ENCODE measurements at places on chromosomes 4 and X. TPM values are rescaled to one million over a fixed set of nuclear protein-coding genes. Genes with fewer than 3 reads are reported as not detected.

DNA sequence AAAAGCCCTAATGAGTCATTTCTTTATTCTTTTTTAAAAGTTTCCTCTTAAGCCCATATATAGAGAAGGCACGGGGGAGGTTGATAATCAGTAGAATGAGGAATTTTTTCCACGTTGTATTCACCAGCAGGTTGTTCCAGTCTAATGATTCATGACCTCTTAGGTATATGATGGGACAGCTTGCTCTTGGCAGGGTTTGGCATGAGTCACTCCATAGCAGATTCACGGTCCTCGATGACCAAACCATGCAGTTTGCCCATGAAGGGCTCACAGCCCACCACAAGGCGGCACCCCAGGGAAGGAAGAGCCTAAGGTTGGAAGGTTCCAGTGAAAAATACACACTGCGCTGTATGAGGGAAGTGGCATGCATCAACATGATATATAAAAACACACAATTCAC is 623.8 kb upstream of the DIPK2B start:
- DNase-seq = peak; percentile 94

GRCh38 chr4:107379054-107379869 is 340.8 kb downstream of the PAPSS1 start:
- no peak for DNase-seq

- DNase-seq = no peak
Observed at GRCh38 chr4:186904101-186904500, 180.4 kb upstream of the FAT1 start.

DNA sequence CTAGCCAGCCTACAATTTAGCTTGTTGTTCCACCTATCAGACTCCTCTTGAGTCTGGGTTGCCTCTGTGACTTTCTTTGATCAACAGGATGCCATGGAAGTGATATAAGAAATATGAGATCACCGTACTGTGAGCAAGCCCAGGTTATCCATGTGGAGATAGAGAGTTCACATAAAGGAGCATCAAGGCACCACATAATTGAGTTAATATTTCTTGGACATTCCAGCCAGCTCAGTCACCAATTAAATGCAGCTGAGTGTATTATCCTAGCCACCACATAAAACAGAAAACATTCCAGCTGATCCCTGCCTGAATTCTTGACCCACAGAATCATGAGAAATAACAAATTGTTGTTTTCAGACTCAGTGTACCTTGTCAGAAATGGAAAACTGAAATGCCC is 253.6 kb downstream of the PPP1R2C start:
- no peak for DNase-seq

DNA sequence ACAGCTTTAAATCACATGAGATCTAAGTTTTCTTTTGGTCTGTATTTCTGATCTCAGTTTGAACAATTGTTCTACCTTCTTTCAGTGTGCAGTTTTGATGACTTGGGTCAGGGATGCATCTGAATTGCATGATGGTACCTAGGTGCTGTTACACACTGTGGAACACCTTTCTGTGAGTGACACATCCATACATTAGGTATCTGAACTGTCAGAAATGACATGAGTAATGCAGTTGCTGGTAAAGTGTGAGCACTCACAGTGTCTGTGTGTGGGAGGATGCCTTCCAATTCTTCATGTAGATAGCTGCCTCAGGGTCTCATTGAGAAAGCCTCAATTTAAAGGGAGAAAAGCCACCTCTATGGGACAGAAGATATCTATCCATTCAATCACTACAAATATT is 411.9 kb downstream of the PPARGC1A start:
- DNase-seq = no peak

- no peak for DNase-seq
Observed at GRCh38 chrX:64152857-64153256, 52.7 kb downstream of the AMER1 start.

GRCh38 chr4:118983831-118984230 is 95.2 kb downstream of the SYNPO2 start:
- peak; percentile 34 for DNase-seq

- no peak for DNase-seq
Observed at GRCh38 chrX:79408623-79409322, 41.6 kb upstream of the ITM2A start.

- DNase-seq = no peak
Observed at GRCh38 chrX:848386-848785, 217.8 kb downstream of the SHOX start.

DNA sequence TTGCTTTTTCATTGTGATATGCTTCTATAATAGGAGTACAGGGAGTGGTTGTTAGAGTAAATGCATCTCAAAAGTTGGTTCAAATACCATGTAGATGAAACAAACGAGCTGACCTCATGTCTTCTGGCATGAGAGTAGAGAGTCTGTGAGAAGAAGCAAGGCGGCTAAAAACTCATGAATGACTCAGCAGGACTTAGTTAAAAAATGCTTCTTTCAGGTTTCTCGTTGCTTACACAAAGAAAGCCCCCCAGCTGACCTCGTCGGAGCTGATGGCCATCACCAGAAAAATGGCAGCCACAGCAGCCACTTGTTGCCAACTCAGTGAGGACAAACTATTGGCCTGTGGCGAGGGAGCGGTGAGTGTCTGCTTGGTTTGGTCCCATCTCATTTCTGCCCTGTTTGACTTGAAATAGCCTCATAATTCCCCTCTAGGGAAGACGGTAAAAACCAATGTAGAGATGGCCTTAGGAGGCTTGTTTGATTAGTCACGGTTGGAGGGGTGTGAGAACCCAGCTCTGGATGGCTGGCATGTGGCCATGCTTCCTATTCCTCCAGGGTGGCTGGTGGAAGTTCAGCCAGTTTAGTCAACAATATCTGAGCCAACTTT is 14.5 kb downstream of the AFP start:
- DNase-seq = no peak

- DNase-seq = no peak
Observed at GRCh38 chrX:95318882-95319281, 1365.8 kb upstream of the DIAPH2 start.

GRCh38 chrX:24619647-24620046 is 27.5 kb downstream of the PCYT1B start:
- no peak for DNase-seq

DNA sequence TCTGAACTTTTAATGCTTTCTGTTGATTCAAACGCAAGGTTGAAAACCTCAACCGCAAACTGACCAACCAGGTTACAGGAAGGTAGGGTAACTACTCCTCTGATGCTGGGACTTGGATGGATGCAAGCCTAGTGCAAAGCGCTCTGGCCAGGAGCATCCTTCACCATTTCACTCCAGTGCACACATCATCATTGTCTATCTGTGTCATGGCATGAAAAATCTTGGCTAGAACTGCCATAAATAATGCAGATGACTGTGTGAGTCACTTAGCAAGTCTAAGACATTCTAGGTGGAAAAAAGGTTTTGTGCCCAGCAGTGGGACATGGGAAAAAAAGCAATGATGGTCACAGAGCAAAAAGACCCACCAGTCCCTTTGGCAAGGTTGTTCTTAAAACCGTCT is 10.9 kb downstream of the ADGRA3 start:
- DNase-seq = no peak

DNA sequence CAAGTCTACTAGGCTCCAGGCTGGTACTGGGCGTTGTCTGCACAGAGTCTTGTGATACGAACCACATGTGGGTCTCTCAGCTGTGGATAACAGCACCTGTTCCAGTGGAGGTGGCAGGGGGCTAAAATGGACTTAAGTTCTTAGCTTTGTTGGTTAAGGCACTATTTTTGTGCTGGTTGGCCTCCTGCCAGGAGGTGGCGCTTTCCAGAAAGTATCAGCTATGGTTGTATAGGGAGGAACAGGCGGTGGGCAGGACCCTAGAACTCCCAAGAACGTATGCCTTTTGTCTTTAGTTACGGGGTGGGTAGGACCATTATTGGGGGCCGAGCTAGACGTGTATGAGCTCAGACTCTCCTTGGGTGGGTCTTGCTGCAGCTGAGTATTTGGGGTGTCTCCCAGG is 1138.4 kb downstream of the PCDH19 start:
- no peak for DNase-seq

- DNase-seq = no peak
Observed at GRCh38 chr4:186283311-186283710, 17.3 kb downstream of the F11 start.

DNA sequence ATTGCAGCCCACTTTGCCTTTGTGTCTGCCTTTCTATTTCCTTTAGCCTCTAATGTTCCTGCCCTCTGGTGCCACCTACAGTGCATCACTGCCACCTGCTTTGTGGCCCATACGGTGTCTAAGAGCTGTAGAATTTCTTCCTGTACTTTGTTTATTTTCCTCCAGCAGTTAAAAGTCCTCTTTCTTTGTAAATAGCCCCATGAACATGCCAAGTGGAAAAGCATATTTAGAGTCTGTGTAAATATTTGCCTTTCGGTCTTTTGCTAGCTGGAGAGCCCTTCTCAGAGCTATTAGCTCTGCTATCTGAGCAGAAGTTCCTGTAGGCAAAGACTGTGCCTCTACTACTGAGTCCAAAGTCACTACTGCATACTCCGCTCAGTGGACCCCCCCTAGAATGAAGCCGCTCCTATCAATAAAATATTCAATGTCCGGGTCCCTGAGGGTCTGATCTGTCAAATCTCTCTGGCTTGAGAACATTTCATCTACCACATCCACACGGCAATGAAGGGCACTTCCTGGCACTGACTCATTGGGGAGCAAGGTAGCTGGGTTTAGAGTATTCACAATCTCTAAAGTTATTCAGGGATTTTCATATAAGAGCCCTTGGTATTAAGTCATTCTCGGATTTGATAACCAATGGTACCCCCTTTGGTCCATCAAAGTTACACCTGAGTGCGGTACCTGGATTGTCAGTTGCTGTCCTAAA is 36.3 kb downstream of the SULT1E1 start:
- DNase-seq = peak; percentile 38

DNA sequence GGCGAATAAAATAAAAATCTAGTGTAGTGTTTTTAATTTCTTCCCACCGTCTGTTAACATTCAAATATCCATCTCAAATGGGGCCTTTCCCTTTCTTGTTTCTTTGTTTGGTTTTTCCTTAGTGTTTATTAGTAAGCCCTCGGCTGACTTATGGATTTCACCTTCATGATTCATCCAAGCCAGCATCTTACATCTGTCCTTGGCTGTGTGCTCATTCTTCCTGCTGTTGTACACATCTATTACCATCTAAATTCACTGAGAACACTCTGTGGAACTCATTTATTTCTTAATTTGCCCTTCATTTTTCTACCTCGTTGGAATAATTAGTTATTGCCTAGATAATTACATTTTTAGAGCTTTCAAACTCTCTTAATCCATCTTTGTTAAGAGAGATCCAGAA is 84.9 kb downstream of the SPCS3 start:
- DNase-seq = no peak

DNA sequence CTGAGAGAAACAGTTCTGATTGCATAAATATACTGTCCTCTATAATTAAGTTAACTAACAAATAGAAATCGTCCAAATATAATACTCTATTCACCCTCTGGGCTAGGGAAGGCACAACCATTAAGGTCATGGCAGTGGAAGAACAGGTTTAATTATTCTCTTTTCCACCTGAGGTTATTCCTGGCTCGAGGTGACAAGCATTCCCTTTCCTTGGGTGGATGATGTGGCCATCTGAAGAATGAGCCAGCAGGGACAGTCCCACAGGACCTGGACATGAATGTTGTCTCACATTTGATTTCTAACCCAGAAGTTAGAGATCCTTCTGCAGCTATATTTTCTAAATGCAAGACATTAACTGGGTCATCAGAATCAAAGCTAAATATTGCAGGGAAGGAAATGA is 5.5 kb downstream of the IBSP start:
- DNase-seq = no peak

DNA sequence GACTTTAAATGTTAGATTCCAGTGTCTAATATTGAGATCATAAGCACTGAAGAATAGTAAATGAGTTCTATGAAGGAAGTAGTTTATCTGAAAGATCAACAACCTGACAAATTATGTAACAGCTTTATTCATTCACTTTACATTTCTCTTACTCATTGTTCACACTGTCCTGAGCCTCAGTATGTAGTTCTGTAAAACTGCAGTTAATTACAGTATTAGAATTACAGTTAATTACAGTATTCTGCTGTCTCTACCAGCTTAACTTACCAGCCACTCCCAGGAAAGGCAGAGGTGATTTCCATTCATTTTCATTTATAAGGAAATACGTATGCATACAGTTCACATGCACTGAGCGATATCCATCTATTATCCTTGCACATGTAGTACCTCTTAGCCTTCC is 32.7 kb downstream of the NFKB1 start:
- DNase-seq = no peak

GRCh38 chr4:65393078-65393477 is 277.2 kb downstream of the EPHA5 start:
- no peak for DNase-seq

DNA sequence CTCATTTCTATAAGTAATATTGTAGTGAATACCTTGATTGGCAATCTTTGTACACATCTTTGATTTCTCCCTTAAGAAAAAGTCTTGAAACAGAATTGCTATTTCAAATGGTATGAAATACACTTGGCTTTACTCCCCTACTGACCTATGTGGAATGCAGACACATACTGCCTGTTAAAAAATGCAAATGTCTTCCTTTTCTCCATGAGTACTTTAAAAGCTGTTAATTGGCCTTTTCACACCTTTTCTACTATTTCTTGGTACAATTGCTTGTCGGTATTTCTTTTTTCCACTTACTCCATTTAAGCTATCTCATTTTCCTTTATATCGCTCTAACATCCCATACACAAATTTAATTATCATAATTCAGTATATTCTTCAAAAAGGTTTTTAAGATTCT is 87.2 kb downstream of the FRYL start:
- no peak for DNase-seq

DNA sequence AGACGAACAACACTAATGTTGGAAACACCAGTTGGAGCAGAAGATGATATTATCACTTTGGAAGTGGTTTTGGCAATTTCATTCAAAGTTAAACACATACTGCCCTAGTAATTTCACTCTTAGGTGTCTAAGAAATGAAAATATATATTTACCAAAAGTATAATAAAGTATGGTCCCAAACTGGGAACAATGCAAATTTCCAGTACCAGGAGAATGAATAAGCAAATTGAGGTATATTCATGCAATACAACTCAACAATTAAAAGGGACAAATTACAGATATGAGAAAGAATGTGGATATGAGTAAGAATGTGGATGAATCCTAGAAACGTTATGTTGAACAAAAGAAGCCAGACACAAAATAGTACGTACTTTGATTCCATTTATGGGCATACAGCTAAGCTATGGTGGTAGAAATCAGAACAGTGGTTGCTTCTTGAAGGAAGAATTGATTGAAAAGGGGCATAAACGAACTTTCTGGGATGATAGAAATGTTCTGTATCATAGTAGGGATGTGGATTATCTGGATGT is 10.0 kb downstream of the ELMOD2 start:
- no peak for DNase-seq

Gene PDE6B
- total RNA-seq = 9.5 TPM

Gene HTN1
- total RNA-seq = 0.26 TPM

Gene PNMA6F
- total RNA-seq = not detected

Gene GPRASP1
- total RNA-seq = 1.1 TPM

Gene GLRA3
- not detected for total RNA-seq

Gene SMIM10L2A
- total RNA-seq = 1.6 TPM

Gene MAGEB2
- total RNA-seq = not detected

Gene DKK2
- not detected for total RNA-seq

Gene HS6ST2
- 0.13 TPM for total RNA-seq

Gene EMCN
- total RNA-seq = 44.3 TPM
